ENCODE measurements at places on chromosomes 5 and 9.

DNA sequence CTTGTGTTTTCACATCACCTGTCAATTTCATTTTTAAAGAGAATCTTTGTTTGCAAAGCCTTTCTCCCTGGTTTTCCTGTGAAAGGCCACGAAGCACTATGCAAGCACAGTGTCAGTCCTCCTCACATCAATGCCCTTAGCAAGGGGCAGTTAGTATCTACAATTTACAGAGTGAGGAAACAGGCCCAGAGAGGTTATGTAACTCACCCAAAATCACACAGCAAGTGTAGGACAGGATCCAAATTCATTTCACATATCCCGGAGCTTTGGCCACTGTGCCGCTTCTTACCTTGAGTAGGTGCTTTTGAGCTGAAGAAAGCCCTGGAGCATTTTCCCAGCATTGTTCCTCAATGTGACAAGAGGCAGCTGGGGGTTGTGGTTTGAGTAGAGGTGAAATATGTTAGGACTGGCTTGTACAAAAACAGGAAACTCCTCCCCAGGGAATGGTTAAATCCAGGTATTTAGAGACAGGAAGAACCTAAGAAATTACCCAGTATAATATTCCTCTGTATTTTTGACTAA lies 283.8 kb downstream of the NTRK2 start:
- no peak for ATAC-seq

GRCh38 chr9:72734631-72735030 lies 213.2 kb downstream of the TMC1 start:
- ATAC-seq = no peak

GRCh38 chr5:147464211-147464610 lies 45.7 kb downstream of the DPYSL3 start:
- ATAC-seq = no peak

DNA sequence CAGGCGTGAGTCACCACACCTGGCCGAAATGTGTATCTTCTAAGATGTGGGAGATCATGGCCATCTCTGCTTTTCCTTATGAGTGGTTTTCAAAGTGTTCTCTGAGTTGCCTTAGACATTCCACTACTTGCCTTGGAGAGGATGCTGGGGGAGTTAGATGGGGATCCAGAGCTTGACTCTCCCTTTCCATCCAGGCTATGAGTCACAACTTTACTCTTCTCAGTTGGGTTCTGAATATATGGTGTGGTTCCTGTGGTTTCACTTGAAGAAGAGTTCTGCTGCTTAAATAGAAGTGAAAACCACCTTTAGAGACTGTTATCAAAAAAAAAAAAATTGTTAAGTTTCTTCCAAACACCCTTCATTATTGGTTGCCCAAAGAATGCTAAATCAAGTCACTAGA lies 217.6 kb downstream of the ZNF608 start:
- peak; percentile 54 for ATAC-seq

DNA sequence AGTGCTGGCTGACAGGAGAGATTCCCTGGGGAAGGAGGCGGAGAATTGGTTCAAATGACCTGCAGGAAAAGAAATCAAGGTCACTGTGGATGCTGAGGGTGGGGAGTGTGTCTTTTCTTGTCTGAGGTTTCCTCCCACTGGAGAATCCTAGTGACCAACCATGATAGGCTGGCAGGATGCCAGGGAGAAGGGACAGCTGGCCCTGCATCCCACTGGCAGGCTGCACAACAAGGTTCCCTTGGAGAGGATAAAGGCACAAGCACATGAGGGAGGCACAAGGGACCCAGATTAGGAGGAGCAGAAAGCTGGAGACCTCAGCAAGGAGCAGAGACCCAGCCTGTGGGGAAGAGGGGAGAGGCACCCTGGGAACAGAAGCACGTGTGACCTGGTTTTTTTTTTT lies 11.4 kb upstream of the ZDHHC12 start:
- ATAC-seq = no peak

- no peak for ATAC-seq
Observed at GRCh38 chr5:138699482-138699881, 53.7 kb upstream of the CTNNA1 start.

- ATAC-seq = no peak
Observed at GRCh38 chr5:167966979-167967378, 324.5 kb upstream of the WWC1 start.

DNA sequence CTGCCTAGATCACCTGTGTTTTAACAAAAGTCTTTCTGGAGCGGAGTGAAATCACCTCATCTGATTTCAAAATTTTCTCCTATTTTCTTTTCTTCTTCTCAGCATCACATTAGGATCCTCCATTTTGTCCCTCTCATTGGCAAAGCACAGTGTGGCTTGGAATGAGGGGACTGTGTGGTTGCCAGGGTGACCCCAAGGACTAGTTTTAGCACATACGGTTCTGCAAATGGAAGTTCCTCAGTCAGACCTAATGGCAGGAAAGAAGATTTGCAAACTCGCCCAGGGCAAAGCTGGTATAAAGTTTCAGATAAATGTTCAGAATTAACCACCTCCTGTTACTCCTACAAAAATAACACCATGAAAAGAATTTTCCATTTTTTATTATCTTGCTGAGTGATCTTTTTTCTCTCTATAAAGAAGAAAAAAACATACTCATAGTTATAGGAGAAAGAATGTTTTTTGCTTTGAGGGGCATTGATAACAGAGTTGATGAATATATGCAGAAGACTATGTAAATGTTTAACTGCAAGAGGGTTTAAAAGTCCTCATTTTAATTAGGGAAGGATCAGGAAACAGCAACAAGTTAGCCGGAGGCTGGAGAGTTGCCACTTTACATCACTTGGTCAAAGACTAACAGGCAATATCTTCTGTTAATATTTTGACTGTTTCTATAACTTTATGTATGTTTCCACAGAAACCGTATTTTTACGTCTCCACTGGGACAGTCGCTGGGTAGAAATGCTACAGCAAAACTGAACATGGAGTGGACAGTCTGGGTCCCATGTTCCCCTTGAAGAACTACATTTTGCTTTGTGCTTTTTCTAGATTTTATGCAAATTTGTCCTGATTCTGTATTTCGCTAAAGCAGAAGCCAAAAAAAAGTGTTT lies 257.8 kb downstream of the NR2F1-AS1 start:
- no peak for ATAC-seq

DNA sequence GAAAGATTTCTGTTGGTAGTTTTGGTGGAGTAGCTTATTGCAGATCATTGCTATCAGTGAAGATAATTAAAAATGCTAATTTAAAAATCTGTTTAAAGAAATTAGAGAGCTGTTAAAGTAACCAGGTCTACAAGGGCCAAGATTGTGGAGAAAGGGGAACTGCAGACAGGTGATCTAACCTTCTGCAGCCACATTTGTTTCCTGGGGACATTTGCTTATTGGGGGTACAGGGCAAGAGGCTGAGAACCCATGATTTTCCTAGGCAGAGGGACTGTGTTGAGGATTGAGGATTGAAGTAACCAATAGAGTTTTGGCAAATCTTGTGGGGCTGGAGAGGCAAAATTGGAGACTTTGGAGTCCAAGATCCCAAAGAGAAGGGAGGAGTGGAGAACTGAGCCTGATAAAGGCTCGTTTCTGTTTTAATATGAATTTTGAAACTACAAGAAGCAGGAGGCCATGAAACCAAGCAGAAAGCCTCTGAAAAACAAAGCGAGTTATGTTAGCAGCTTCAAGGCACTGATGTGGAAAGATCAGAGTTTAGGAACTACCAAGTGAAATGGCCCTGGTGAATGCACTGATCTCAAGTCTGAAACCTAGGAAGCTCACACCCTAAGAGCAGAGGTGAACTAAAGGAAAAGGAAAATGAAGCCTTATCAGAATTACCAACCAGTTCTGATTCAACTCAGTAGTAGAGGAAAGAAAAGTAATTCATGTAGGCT lies 219.8 kb upstream of the C9orf72 start:
- no peak for ATAC-seq

- no peak for ATAC-seq
Observed at GRCh38 chr5:35026280-35026840, 21.4 kb downstream of the AGXT2 start.

DNA sequence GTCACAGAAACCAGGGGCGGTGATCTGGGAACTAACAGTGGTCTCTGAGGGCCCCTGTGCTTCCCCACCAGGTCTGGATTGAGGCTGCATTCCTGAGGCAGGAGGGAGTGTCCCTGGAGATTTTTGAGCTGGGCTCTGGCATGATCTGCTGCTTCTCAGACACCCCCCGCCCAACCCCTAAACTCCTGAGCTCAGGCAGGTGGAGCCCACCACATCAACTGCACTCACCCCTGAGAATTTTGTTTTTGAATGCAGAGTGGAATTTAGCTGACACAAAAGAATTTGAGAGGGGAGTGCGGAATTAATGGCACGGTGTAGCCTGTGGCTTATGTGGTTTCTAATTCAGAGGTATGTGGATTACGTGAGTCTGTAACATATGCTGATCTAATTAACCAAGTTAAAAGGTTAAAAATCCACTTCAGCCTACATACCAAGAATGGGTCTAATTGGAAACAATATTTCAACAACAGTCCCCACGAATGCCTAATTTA lies 23.9 kb upstream of the CTSL start:
- peak; percentile 16 for ATAC-seq

DNA sequence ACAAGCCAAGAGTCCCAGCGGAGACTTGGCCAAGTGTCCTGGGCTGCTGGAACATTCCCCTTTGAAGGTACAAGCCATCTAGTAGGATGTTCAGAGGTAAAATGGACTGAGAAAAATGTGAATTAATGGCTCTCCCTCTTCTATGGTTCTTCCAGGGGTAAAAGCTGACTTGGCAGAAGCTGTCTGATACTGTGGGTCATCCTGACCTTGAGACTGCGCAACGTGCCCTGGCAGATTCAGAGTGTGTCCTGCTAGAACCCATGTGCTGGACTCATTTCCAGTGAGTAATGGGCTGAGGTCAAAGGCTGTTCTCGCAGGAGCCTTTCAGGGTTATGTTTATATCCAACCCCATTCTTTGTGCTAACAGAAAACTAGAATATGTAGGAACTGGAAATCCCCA lies 423.0 kb upstream of the CD180 start:
- no peak for ATAC-seq

DNA sequence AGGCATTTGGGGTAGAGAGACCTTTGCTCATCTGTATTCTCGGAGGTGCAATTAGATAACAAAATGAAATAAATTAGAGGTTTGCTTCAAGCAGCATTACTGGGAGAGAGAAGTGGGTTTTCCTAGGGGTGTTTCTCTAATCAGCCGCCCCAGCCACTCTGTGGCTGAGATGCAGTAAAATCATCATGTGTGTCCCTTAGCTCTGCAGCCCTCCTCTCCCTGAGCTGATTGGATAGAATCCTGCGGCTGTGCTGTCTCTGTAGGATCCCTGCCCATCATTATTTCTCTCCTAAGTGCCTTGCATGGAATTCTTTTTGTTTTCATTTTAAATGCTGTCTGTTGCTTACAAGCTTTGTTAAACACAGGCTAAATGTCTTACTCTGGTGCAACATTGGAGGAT lies 171.4 kb downstream of the SH3GL2 start:
- no peak for ATAC-seq

DNA sequence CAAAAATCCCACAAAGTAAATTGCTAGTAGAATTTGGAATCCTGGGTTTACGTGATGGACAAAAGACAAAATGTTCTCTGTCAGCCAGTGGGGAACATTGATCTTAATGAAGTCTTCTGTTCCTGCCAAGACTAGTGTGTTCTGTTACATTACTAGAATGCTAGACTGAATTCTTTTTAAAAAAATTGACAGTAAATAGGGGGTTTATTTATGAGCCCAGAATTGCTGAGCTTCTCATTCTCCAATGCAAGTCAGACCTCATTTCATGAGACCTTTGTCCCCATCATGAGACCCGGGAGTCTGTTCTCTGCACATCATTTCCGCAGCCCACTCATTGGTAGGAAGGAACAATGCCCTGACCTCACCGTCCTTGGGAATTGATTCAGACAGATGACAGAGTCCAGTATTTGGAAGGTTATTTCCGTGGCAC lies 173.8 kb upstream of the OTULINL start:
- no peak for ATAC-seq

DNA sequence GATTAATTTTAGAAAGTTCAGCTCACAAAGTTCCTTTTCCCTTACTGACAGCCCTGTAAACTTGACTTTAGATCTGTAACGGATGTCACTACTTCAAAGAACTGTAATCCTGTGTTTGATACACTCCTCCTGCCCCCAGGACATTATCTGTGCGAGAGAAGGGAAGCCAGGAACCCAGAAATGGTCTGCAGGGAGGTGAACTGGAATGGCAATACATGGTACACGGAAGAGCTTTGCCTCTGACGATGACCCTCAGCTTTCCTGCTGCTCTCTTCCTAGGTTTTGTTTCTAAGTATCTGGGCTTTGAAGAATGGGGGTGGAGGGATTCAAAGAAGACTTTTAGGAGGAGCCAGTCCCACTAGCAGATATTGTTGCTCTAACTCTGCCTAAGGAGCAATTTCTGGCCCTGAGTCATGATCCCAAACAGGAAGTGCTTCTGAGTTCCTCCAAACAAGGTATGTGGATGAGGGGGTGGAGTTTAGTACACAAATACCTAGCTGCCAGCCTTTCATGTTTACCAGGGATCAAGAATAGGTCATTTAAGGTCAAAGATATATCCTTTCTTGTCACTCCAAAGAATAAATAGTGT lies 43.4 kb upstream of the TMC1 start:
- ATAC-seq = peak; percentile 71

- no peak for ATAC-seq
Observed at GRCh38 chr5:16428359-16428758, 37.2 kb downstream of the ZNF622 start.

- ATAC-seq = no peak
Observed at GRCh38 chr5:173989432-173990082, 587 bp downstream of the C5orf47 start.

GRCh38 chr9:118630931-118631595 lies 738.2 kb downstream of the BRINP1 start:
- ATAC-seq = no peak

- no peak for ATAC-seq
Observed at GRCh38 chr9:24127519-24127918, 301.5 kb upstream of the ELAVL2 start.

DNA sequence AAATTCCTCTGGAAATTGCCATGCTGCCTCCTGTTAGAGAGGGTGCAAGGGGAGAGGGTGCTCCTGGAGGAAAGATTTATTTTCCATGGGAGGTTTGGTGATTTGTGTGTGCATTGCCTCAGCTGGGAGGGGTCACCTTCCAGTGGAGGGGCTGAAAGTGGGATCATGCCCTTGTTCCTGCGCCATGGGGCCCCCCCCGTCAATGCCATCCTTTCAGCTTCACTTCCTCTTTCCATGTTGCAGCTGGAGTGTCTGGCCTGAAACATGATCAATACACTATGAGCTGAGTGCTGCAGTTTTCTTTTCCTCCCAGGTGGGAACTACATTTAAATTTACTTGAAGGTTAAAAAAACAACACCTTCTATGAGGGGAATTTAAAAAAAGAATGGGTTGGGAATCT lies 176.8 kb downstream of the MELK start:
- no peak for ATAC-seq

- ATAC-seq = no peak
Observed at GRCh38 chr5:72920690-72921502, 34.9 kb upstream of the FCHO2 start.

GRCh38 chr5:64437496-64437895 lies 68.3 kb upstream of the RGS7BP start:
- ATAC-seq = no peak

- no peak for ATAC-seq
Observed at GRCh38 chr9:113570749-113571711, 107.5 kb downstream of the RGS3 start.

GRCh38 chr5:23675456-23675855 lies 168.0 kb downstream of the PRDM9 start:
- ATAC-seq = no peak

GRCh38 chr9:10534850-10535249 lies 78.0 kb downstream of the PTPRD start:
- ATAC-seq = no peak

All from activated T-helper 17 cell treated with anti-CD3 and anti-CD28 coated beads, Interleukin-2, amount 50 U/mL, for 72 hours (primary cell).